ENCODE measurements at places on chromosomes 3 and 15. TPM values are rescaled to one million over a fixed set of nuclear protein-coding genes. Genes with fewer than 3 reads are reported as not detected.

Gene LRRN1
- 23.4 TPM for polyA plus RNA-seq

Gene CFAP44
- polyA plus RNA-seq = 18.5 TPM

Gene PCOLCE2
- 3.1 TPM for polyA plus RNA-seq

Gene PRRT3
- polyA plus RNA-seq = 4.0 TPM

Gene FEZF2
- polyA plus RNA-seq = not detected

Gene LIPC
- 0.32 TPM for polyA plus RNA-seq

Gene CCR3
- 0.21 TPM for polyA plus RNA-seq

Gene SLC12A1
- polyA plus RNA-seq = 0.29 TPM

Gene HGD
- 0.78 TPM for polyA plus RNA-seq

Gene KLHL25
- 6.6 TPM for polyA plus RNA-seq

Gene CAMK2N2
- 0.29 TPM for polyA plus RNA-seq

Gene MUC13
- not detected for polyA plus RNA-seq

Gene ERC2
- 2.1 TPM for polyA plus RNA-seq

Gene SYNM
- 7.3 TPM for polyA plus RNA-seq

Gene CFAP92
- polyA plus RNA-seq = 3.3 TPM

Gene IL17RB
- 9.7 TPM for polyA plus RNA-seq

Gene TMEM207
- 0.08 TPM for polyA plus RNA-seq

Gene HHLA2
- polyA plus RNA-seq = 2.6 TPM

Gene NME9
- polyA plus RNA-seq = 3.8 TPM

Gene KCNMB3
- polyA plus RNA-seq = 12.1 TPM

Gene TRIM71
- polyA plus RNA-seq = 7.9 TPM

Gene DPPA4
- 2.6 TPM for polyA plus RNA-seq

Gene RLBP1
- not detected for polyA plus RNA-seq

Gene CEP152
- 13.0 TPM for polyA plus RNA-seq

Gene ISLR
- 65.2 TPM for polyA plus RNA-seq

Gene ADIPOQ
- 0.07 TPM for polyA plus RNA-seq

Gene LSAMP
- polyA plus RNA-seq = 28.0 TPM

Gene CCDC39
- polyA plus RNA-seq = 5.9 TPM

Gene ZBTB11
- polyA plus RNA-seq = 30.2 TPM

Gene ATP8B4
- polyA plus RNA-seq = 2.1 TPM

Gene CEMIP
- 24.2 TPM for polyA plus RNA-seq

Gene PDZRN3
- polyA plus RNA-seq = 83.1 TPM

Gene MYL3
- 11.4 TPM for polyA plus RNA-seq

Gene CACNA1D
- 41.9 TPM for polyA plus RNA-seq

Gene RARRES1
- polyA plus RNA-seq = 79.8 TPM

Gene CDHR4
- polyA plus RNA-seq = 5.8 TPM

Gene KATNBL1
- 74.3 TPM for polyA plus RNA-seq

Gene CSTA
- polyA plus RNA-seq = 1.0 TPM

Gene MON1A
- 12.0 TPM for polyA plus RNA-seq

Gene KBTBD12
- polyA plus RNA-seq = 1.2 TPM

Gene MAGEF1
- polyA plus RNA-seq = 58.8 TPM

Gene SKOR1
- 0.79 TPM for polyA plus RNA-seq

Gene TMEM158
- 3.4 TPM for polyA plus RNA-seq

Gene ANP32A
- polyA plus RNA-seq = 353 TPM

Gene LRRIQ4
- polyA plus RNA-seq = 0.13 TPM

Gene POU1F1
- polyA plus RNA-seq = not detected

Gene CNTN3
- polyA plus RNA-seq = 42.1 TPM

Gene ZMYND10
- polyA plus RNA-seq = 32.7 TPM

Gene DUOX1
- 5.8 TPM for polyA plus RNA-seq

Gene PLIN1
- polyA plus RNA-seq = 0.96 TPM

Gene FAIM
- 35.4 TPM for polyA plus RNA-seq

All from right lung (tissue), 10 donors.